Stimulated activated CD8-positive, alpha-beta memory T cell treated with anti-CD3 and anti-CD28 coated beads, Interleukin-4, amount 100 ng/mL, for 1 hour (primary cell): ENCODE measurements at places on chromosomes 4 and X.

- no peak for DNase-seq
Measured at GRCh38 chr4:104941661-104942062, 205.0 kb upstream of the TET2 start.

GRCh38 chrX:9318766-9319165 is 146.1 kb upstream of the TBL1X start:
- no peak for DNase-seq

DNA sequence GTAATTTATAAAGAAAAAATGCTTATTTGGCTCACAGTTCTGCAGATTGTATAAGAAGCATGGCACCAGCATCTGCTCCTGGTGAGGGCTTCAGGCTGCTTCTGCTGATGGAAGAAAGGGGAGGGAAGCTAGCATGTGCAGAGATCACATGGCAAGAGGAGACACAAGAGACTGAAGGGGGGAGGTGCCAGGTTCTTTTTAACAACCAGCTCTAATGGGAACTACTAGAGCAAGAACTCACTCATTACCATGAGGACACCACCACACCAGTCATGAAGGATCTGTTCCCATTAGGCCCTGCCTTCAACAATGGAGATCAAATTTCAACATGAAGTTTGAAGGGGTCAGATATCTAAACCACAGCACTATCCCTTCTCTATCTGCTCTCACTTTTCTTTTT is 9.4 kb upstream of the COPS4 start:
- DNase-seq = no peak

DNA sequence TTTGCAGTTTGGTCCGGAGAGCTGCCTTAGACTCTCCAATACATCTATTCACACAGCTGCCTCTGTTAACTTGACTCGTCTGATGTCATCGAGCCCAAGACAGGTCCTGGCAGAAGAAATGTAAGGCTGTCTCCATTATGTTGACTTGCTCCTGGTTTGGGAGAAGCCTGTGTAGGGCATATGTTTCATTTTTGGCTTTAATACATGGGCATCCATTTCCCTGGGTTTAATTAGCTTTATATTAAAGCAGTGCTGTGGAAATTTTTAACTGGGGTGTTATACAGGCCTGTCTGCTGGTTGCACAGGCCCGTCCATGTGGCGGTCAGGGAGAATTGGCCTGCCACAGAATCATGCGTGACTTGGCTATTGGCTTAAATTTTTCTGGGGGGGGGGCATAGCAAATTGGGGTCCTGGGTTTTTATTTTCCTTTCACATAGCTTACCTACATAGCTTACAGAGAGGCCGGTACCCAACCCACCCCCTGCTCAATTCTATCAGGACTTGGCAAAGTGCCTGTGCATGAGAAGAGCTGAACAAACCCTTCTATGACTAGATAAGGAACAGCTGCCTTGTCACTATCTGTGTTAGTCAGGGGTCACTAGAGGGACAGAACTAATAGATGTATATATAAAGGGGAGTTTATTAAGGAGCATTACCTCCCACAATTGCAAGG is 123.5 kb upstream of the WDR1 start:
- no peak for DNase-seq

DNA sequence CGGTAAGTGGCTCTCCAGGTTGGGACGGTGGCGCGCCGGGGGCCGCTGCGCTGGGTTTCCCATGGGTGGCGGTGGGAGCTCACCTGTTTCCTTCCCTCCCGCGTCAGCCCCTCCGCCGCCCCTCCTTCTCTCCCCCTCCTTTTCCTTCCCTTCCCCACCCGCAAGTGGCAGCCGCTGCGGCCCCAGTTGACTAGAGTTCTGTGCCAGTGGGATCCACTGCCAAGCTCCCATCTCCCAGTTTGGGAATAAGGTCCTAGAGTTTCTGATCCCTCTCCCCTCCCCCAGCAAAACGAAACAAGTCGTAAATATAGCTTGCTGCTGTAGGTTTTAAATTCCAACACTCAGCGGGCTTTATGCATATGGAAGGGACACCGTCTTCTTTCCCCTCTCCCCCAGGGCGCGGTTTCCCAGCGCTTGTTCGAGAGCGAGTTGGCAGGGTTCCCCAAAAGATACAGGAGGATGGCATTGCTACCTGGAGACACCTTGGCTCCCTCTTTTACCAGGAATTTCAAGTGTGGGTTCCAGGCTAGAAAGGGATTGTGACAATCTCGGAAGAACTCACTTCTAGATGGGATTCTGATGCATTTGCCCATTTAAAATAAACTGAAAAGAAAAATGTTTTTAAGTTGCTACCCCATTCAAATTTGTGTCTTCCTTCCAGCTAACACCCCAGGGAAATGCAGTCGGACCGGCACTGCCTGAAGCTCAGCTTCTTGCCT is 1.2 kb downstream of the TLL1 start:
- DNase-seq = no peak

DNA sequence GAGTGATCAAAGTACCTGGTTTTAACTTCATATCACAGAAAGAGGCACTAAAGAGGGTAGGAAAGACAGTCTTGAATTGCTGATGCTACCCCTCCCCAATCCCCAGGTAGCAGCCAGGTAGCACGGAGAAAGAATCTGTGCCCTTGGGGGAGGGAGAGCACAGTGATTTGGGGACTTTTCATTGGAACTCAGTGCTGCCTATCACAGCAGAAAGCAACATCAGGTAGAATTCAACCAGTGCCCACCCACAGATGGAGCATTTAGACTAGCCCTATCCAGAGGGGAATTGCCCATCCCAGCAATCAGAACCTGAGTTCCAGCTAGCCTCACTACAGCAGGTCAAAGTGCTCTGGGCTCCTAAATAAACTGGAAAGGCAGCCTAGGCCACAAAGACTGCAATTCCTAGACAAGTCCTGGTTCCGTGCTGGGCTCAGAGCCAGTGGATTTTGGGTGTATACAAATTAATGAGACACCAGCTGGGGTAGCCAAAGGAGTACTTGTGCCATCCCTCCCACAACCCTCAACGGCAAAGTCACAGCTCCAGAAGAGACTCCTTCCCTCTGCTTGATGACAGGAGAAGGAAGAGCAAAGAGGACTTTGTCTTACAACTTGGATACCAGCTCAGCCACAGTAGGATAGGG is 228.1 kb downstream of the THOC2 start:
- no peak for DNase-seq

GRCh38 chr4:73281396-73281795 is 22.8 kb upstream of the ANKRD17 start:
- DNase-seq = no peak

DNA sequence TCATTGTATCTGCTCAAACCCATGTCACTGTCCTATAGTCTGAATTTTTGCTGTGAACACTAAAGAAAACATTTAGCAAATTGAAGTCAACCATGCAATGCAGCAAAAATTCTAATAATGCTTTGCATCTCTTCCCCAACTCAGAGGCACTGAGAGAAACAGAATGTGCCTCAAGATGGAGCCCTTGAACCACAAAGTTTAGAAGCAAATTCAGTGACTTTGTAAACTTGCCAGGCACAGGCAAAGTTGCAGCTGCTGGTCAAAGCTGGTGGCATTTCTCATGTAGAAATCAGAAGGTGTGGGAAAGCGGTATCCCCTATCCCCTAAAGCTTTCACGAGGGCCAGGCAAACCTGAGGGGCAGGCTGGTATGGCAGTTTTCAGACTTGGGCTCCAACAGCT is 121.7 kb upstream of the DIPK2B start:
- DNase-seq = no peak

GRCh38 chrX:131317326-131317725 is 28.2 kb upstream of the IGSF1 start:
- DNase-seq = no peak

GRCh38 chr4:73944061-73944875 is 37.6 kb downstream of the PF4 start:
- no peak for DNase-seq

DNA sequence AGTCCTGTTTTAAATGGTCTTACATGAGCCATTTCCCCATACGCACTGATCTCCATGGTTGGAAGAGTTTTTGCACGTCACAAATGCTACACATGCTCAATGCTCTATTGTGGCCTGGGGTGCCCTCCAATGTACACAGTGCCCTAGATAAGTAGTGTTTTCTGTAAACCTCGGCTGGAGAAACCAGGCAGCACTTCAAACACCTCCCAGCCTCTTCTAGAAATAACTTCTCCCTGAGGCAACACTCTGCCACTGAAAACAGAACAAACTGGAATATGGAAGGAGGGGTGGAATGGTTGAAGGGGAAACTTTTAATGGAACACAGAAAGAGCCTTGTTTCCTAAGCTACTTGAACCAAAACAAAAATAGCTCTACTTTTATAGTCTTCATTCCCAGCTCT is 123.9 kb upstream of the CBR4 start:
- DNase-seq = no peak

DNA sequence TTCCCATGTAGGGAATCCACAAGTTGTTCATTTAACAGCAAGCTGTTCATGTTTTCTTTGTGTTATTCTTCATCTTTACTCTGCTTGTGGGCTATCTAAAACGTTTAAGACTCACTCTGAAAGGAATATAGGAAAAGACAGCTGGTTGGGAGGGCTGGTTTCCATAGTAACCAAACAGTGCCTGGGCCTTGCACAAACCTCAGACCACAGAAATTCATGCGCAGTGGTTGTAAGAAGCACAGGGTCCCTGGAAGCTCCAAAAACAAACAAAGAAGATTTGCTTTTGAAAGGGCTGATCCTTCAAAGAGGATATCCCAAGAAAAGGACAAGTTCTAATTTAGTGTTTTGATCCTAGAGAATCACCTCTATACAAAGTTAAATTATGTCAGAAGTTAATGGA is 7.8 kb downstream of the SERTM2 start:
- DNase-seq = no peak

GRCh38 chrX:6460893-6461490 is 73.9 kb downstream of the VCX3A start:
- DNase-seq = no peak

DNA sequence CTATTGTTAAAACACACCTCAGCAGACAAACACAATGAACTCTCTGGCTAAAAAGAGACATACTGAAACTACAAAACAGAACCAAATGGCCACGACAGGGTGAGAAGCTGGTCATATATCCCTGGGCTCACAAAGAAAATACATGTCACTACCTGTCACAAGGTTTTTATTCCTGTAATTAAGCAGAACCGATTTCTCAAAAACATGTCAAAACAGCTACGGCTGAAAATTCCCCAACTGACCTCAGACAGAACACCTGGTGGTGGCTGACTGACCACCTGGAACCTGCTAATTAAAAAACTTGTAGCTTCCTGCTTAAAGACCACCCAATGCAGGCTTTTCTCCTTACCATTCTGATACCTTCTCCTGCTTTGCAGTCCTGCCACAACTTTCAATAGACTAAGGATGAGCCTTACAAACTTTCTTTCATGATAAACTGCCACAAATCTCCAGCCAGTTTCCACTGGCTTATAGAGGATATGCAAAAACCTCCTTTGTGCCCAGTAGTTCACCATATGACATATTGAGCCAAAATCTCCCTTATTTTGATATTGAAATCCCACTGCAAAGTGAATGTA is 571.9 kb downstream of the SPOCK3 start:
- no peak for DNase-seq

DNA sequence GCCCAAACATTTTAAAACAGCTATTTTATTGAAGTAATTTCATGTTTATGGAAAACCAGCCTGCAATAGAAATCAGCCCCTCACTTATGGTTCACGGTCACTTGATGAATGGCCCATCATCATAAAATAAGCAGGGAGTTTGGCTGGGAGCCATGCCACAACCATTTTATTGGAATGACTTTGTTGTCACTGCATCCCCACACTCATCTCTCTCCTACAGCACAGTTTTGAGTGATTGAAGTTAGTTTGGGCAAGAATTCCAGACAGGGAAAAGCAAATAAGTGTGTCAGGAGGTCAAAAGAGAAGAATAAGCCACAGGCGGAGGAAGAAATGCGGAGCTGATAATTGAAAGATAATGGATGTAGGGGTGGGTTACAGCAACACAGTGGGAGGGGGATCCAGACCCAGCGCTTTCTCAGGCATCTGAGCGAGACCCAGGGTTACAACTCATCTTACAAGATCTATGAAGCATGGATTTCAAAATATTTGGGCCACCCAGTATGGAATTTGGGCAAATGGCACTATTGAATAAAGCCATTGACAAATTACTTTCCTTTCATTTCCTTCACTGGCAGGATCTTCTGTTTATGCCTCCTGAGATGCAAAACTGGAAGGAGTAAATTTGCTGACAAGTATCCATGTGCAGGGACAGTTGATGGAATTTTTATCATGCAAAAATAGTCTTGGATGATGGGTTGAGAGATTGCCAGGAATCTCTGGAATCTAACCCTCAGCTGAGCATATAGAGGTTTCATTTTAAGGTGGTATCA is 100.8 kb downstream of the SHROOM3 start:
- no peak for DNase-seq

DNA sequence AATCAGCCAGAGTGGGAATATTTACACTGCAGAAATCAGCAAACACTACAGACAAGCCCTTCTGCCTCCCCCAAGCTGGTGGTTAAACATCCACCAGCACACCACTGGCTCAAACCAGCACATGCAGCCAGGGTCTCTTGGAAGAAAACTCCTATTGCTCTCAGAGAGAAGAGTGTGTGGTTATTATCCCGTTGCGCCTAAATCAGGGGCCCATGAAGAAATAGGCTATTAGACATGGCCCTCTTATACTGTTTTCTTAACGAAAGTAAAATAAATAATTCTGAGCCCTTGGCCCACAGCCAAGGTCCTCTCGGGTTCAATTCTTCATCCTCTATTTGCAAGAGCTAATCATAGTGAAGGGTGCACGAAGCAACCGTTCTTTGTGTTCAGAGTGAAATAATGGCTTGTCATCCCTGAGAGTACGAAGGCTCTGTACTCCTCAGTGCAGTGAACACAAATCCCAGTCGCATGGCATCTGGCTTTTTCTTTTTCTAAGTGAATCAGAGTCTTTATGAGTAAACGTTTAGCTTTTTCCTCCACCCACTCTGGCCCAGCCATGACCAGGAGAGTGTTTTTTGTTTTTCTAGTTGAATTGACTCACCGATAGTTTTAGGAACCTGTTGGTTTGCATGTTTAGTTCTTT is 33.4 kb upstream of the RBM47 start:
- no peak for DNase-seq

GRCh38 chrX:1536712-1537030 is 314 bp downstream of the P2RY8 start:
- DNase-seq = no peak

DNA sequence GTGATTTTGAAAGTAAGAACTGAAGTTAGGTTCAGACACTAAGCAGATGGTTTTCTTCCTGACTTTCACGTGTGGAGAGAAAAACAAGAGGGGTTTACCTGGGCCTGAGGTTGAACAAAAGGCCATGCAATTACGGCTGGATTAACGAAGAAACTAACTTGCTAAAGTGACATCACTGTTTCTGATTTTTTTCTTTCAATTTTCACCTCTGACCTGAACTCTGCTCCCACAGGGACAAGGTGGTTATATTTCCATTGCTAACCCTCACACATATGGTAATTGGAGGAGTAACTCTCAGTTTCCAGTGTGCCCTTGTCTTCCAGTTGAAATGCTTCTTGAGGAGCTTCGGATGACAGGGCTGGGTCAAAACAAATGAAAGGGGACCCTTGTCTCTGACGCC is 38.0 kb downstream of the MSN start:
- DNase-seq = no peak

GRCh38 chr4:82517043-82517442 is 44.7 kb downstream of the TMEM150C start:
- no peak for DNase-seq

- DNase-seq = no peak
Measured at GRCh38 chr4:147493307-147493706, 12.4 kb downstream of the EDNRA start.

GRCh38 chrX:126342859-126343258 is 176.8 kb upstream of the DCAF12L2 start:
- no peak for DNase-seq

- no peak for DNase-seq
Measured at GRCh38 chr4:3250438-3250955, 1.5 kb downstream of the MSANTD1 start.

- DNase-seq = no peak
Measured at GRCh38 chr4:103451341-103451740, 253.2 kb upstream of the CENPE start.
